Right renal cortex interstitium (tissue), 3 donors: ENCODE measurements at places on chromosomes 4 and X. TPM values are rescaled to one million over a fixed set of nuclear protein-coding genes. Genes with fewer than 3 reads are reported as not detected.

Gene NKAP
- 14.9 TPM for polyA plus RNA-seq

Gene GLRB
- polyA plus RNA-seq = 14.2 TPM

- peak; percentile 25 for DNase-seq
These were observed 298.1 kb downstream of the UNC5C start for GRCh38 chr4:95250544-95251137.

DNA sequence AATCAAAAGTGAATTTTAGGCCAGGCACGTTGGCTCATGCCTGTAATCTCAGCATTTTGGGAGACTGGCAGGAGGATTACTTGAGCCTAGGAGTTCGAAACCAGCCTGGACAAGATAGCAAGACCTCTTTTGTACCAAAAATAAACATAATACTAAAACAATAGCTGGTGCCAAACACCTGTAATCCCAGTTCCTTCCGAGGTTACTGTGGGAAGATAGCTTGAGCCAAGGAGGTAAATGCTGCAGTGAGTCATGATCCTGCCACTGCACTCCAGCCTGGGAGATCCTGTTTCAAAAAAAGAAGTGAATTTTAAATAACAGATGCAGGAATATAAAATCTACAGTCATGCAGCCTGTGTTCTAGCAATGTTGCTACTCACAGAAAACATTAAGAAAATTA is 488.3 kb downstream of the PPARGC1A start:
- no peak for DNase-seq

DNA sequence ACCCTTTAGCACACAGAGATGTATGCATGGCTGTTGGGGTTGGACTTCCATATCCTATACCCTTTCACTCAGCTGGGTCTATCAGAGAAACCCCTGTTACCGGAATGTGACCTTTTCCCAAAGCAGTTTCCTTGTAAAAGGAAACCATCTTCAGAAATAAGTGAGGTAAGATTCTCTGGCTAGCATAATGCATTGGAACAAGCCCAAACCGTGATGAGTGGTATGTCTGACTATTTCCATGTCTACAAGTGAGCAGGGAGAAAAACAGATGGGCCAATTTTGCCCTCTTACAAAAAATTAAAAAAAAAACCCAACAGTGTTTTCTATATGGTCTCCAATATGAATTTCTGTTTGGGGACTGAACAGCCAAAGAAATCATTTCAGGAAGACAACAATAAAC is 283.9 kb downstream of the SMARCA1 start:
- DNase-seq = no peak

Gene BEX5
- polyA plus RNA-seq = 13.5 TPM

GRCh38 chrX:130111220-130112154 is 1.2 kb upstream of the ELF4 start:
- no peak for DNase-seq

GRCh38 chrX:50049228-50049627 is 126.8 kb downstream of the CLCN5 start:
- DNase-seq = no peak
